Thymus (tissue), 14 donors: ENCODE measurements at places on chromosomes 6 and 20.

GRCh38 chr6:6537488-6538260 is 50.8 kb upstream of the LY86 start:
- DNase-seq: no peak

DNA sequence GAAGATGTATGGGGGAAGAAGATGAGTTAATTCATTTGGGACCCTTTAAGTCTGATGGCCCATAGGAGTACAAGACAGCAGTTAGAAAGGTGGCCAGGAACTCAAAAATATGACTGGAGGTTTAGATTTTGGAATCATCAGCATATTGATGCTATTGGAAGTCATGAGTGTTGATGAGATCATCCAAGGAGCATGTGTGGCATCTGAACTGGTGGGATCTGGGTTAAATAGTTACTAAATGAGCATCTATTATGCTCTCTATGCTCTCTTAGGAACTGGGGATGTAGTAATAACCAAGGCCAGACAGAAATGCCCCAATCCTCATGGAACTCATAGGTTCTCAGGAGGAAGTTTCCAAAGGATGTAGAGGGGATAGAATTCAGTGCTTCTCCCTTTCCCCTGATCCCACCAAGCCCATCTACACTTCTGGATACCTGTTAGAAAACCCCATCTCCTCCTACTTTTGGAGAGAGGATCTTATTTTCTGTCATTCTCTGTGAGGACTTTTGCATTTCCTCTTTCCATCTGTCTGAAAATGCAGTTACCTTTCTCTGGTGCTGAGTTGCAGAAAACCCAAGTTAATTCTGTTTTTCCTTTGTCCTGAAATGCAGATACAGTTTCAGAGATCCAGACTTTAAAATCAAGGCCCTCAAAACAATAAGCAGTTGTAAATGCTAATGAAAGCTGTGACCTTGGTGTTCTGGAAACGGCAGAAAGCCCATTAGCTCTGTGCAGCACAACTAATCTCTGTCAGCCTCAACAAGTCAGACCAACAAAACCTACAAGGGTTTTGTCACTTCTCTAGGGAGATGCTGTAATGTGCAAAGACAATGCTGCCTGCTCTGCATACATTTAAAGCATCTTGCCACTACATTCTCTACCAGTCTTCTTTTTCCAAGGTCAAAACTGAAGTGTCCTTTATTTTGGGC is 65.8 kb downstream of the TBC1D7 start:
- DNase-seq: no peak

DNA sequence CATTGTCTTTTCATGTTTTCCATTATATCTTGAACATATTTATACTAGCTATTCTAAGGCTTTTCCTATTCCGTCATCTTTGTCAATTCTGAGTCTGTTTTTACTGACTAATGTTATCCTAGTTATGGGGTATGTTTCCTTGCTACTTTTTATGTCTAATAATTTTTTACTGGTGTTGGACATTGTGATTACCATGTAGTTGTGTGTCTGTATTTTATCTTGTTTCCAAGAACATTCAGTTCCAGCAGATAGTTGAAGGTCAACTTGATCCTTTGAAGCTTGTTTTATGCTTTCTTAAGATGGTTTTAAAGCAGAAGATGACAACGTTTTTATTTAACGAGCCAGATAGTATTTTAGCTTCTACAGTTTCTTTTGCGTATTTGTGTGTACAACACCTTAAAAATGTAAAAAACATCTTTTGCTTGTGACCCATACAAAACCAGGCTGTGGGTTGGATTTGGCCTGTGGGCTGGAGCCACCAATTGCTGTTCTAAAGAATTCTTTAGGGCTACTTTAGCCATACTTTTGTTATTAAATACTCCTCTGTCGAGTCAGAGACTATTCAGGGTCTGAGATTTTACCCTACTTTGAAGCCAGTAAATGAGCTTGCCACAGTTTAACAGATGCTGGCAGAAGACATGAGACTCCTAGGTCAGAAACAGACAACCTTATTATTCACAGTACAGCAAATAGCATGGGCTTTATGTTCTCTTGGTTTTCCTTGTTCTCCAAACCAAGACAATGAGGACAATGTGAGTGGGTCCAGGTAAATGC is 38.7 kb upstream of the REV3L start:
- DNase-seq: no peak

DNA sequence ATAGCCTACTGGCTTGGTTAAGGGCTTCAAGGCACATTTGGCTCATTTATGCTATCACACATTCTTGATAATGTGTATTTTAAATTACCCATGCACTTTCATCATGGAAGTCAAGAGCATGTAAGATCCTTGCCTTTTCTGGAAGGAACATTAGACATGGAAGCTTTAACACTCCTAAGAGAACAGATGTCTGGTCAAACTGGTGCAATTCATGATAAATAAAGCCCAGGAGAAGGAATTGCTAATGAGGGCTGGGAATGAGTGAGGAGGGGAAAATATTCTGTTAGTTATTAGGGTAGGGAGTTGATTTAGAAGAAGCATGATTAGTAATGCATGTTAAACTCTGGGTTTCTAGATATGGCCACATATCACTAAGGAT is 688.6 kb upstream of the CITED2 start:
- DNase-seq: no peak

- DNase-seq: peak; percentile 31
These were observed 66.0 kb upstream of the UTRN start for GRCh38 chr6:144219056-144219685.

DNA sequence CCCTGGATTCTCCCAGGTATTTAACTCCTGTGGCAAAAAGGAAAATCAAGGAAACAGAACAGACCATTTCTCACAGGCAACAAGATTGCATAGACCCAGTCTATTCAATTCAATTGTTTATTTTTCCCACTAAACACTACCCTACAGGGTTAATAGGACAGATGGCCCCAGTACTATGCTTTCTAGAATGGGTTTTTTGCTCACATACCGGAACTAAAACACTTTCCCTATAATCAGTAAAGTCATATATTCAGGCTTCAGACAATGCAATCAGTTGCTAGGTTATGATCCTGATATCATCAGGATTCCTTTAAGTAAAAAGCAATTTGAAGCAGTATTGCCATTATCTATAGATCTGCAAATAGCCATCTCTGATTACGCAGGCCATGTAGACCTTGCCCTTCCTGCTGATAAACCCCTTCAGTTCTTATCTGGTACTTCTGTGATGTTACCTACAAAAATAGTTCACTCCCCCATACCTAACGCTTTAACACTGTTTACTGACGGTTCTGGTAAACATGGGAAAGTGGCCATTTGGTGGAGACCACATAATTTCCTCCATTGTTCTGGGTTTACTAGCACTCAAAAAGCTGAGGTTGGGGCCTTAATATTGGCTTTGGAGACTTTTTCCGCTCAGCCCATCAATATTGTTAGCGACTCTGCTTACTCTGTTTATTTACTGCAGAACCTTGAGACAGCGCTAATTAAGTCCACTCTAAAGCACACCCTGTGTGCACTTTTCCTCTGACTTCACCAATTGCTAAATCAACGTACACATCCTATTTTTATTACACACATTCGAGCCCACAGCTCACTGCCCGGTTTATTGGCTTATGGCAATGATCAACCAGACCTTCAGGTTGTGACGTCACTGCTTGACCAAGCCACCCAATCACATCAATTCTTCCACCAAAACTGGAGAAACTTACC is 666.0 kb downstream of the PHF3 start:
- DNase-seq: no peak

DNA sequence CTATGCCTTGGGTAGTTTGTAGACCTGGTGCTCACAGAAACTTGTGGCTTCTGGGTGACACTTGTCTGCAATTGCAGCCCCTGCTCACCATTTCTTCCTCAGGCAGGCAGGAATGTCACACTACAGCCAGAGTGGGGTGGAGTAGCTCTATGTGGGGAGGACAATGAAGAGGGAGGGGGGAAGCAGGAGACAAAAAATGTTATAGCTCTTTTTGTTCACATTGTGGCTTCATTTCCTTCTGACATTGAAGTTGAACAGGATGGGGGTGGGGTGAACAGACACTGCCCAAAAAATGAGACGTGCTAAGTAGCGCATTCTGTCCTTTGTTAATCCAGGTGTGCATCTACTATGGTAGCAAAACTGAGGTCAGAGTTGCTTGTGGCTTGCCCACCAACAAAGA is at the start of gene THEMIS:
THEMIS (minus strand) TSS at position 124 of the 400 bp plus-strand sequence. CDS start 126 bp downstream, outside the sequence.
- DNase-seq: peak; percentile 86

- no peak for DNase-seq
These were observed 370.9 kb upstream of the SOX4 start for GRCh38 chr6:21222656-21223055.

GRCh38 chr6:44442236-44442635 is 54.7 kb downstream of the CDC5L start:
- no peak for DNase-seq

GRCh38 chr20:42024653-42025052 is 406.5 kb upstream of the CHD6 start:
- no peak for DNase-seq
